MM.1S (cell line): ENCODE measurements at places on chromosomes 1 and 21.

DNA sequence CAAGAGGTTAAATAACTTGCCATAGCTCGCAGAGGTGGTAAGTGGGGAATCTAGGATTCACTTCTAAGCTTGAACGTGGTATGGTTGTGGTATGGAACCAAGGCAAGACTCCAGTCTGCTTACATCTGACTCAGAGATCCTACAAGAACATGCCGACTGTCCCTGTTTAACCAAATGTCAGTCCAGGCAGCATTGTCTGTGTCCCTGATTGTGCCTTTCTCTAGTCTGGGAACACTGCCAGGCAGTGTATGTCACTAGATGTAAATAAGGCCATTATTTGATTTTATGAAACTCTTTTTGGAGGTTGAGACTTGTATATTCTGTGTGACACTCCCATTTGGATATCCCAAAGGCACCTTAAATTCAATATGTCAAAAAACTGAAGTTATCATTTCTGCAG is 96.0 kb downstream of the NOS1AP start:
- no peaks in the 10 kb centered on the region for H3K4me1 ChIP-seq
- H3K27me3 ChIP-seq, result no peaks in the 10 kb centered on the region
- no peak for DNase-seq
- no peak overlapping the region for H3K4me3 ChIP-seq

DNA sequence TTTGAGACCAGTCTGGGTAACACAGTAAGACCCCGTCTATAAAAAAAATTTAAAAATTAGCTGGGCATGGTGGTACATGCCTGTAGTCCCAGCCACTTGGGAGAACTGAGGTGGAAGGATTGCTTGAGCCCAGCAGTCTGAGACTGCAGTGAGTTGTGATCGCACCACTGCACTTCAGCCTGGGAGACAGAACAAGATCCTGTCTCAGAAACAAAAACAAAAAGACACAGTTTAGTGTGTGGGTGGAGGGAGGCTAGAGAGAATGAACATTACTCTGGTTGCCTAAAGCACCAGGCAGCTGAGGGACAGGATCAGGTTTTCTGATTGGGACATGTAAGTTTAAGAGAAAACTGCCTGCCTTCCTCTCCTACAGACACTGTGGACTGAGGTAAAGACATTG is 42.3 kb downstream of the VAMP4 start:
- no peak overlapping the region for H3K4me3 ChIP-seq
- no peaks in the 10 kb centered on the region for H3K4me1 ChIP-seq
- H3K36me3 ChIP-seq, result no peaks in the 10 kb centered on the region
- no peak for DNase-seq
- H3K27me3 ChIP-seq, result no peaks in the 10 kb centered on the region
- no peak overlapping the region for H3K27ac ChIP-seq

- H3K27ac ChIP-seq, result peak overlapping the region; percentile 79
- H3K27me3 ChIP-seq, result no peaks in the 10 kb centered on the region
- DNase-seq, result peak; percentile 98
- H3K4me3 ChIP-seq, result no peak overlapping the region
- peaks cover 52% of the 10 kb centered on the region for H3K4me1 ChIP-seq
Observed at GRCh38 chr1:210696709-210697108, 368.0 kb downstream of the HHAT start.

DNA sequence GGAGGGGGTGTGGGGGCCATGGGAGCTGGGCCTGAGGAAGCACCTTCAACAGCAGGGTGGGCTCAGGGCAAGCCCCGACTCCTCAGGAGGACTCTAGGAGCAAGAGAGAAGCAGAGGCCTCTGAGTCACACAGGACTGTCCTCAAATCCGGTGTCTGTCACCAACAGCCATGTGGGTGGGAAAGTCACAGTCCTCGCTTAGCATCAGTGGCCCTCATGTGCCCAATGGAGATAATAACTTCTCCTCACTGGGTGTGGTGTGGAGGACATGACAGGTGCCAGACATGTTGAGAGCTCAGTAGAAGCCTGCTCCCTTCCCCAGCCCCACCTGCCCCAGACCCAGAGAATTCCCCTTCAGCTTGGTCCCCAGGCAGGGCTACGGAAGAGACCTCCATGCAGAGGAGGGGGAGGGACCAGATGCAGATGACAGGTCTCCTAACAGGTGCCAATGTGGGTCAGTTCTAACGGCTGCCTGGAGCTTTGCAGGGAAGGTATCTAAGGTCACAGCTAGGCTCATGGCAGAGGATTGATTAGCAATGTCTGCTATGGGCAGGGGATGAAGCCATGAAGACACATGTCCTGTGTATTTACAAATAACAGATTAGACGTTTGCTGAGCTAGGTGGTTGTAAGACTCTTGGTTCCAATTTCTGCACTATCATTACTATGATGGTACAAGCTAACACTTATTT is 30.2 kb downstream of the TTC39A start:
- no peak for DNase-seq
- no peaks in the 10 kb centered on the region for H3K27me3 ChIP-seq
- H3K4me1 ChIP-seq, result 0 out of 2 replicates have a peak, but pooled peaks cover 5% of the 10 kb centered on the region
- H3K4me3 ChIP-seq, result no peak overlapping the region
- H3K36me3 ChIP-seq, result no peaks in the 10 kb centered on the region

- H3K4me3 ChIP-seq, result no peak overlapping the region
- no peaks in the 10 kb centered on the region for H3K36me3 ChIP-seq
- H3K4me1 ChIP-seq, result no peaks in the 10 kb centered on the region
- no peaks in the 10 kb centered on the region for H3K27me3 ChIP-seq
- H3K27ac ChIP-seq, result no peak overlapping the region
Observed at GRCh38 chr1:106717591-106717990, 338.9 kb upstream of the PRMT6 start.

DNA sequence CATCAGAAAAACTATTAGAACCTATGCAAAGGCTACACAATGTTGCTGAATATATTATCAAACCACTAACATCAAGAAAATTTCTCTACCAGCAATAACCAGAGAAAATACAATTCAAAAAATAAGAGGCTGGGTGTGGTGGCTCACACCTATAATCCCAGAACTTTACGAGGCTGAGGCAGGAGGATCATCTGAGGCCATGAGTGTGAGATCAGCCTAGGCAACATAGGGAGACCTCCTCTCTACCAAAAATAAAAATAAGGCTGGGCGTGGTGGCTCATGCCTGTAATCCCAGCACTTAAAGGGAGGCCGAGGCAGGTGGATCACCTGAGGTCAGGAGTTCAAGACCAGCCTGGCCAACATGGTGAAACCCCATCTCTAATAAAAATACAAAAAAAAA is 16.9 kb upstream of the PUM1 start:
- no peak overlapping the region for H3K4me3 ChIP-seq
- no peaks in the 10 kb centered on the region for H3K36me3 ChIP-seq
- no peaks in the 10 kb centered on the region for H3K4me1 ChIP-seq
- no peaks in the 10 kb centered on the region for H3K27me3 ChIP-seq

GRCh38 chr21:19540287-19540686 is 1136.7 kb upstream of the TMPRSS15 start:
- H3K36me3 ChIP-seq, result no peaks in the 10 kb centered on the region
- H3K4me3 ChIP-seq, result no peak overlapping the region
- no peak overlapping the region for H3K27ac ChIP-seq
- DNase-seq, result no peak
- H3K4me1 ChIP-seq, result no peaks in the 10 kb centered on the region
